M059J (cell line): ENCODE measurements at places on chromosomes 3 and 15.

DNA sequence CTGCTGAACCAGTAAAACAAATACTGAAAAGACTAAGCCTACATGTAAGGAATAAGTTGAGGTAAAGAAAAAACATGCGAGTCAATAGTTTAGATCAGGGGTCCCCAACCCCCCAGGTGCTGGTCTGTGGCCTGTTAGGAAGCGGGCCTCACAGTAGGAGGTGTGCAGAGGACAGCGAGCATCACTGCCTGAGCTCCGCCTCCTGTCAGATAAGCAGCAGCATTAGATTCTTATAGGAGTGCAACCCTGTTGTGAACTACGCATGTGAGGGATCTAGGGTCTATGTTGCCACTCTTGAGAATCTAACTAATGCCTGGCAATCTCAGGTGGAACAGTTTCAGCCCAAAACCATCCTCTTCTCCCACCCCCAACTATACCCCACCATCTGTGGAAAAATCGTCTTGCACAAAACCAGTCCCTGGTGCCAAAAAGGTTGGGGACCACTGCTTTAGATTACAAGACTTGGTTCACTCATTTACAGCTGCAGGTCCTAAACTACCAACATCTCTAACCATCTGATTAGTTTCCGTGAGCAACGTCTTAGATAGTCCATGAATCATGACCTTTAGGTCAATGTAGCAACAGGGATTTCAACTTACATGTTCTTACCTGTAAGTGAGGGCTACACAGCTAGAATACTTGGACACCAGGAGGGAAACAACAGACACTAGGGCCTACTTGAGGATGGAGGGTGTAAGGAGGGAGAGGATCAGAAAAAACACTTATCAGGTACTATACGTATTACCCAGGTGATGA is 66.7 kb downstream of the TRANK1 start:
- DNase-seq: no peak

DNA sequence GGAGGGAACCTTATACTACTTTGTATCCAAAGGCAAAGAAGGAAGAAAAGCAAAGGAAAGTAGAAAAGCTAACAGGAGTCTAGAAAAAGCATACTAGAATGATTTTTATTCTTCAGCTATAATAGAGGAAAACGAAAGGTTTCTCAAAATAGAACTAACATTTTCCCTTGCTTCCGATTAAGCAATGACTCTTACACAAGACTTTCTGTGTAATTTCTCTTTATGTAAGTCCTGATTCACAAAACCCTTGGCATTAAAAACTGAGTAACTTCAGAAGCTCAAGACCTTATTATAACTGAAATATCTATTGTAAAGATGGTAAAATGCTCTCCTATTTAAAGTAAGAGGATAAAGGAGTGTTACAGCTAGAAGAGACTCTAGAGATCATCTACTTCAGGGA is 97.4 kb downstream of the DTWD1 start:
- no peak for DNase-seq

GRCh38 chr15:40493089-40493840 is 22.5 kb downstream of the CHST14 start:
- DNase-seq: peak; percentile 76

GRCh38 chr15:40075298-40076044 is 33.2 kb downstream of the BMF start:
- DNase-seq: peak; percentile 49

GRCh38 chr15:101573951-101574350 is 78.2 kb downstream of the TM2D3 start:
- no peak for DNase-seq

DNA sequence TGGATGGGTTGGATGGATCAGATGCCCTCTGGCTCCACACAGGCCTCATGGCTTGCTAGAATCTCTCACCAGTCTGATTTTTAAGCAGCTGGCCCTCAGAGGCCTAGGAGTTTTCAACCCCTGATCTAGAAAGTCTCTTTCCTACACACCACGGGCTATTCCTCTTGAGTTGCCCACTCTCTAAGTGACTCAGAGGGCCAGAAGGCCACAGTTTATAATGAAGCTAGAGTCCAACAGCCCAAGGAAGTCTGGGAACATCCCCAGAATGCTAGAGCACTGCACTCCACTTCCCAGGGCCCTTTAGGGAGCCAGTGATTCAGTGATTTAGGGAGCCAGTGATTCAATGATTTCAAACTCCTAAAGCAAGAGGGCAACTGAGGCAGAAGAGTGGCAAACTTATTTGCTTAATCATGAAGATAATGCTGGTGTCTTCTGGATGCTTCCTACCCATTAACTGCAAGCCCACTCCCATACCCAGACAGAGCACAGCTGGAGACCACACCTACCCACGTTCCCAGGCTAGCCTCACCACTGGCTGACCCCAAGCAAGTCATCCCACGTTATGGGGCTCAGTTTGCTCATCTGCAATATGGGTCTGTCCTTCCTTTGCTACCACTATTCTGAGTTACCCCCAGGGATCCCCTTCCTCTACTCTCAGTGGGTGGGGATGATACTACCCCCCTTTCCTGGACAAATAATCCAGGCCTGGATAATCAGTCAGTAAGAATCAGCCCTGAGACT is 36.7 kb downstream of the ABTB1 start:
- DNase-seq: peak; percentile 42

- peak; percentile 90 for DNase-seq
Observed at GRCh38 chr3:149448331-149448831, 26.1 kb upstream of the TM4SF4 start.

- no peak for DNase-seq
Observed at GRCh38 chr3:2772803-2773202, 337.4 kb downstream of the IL5RA start.

DNA sequence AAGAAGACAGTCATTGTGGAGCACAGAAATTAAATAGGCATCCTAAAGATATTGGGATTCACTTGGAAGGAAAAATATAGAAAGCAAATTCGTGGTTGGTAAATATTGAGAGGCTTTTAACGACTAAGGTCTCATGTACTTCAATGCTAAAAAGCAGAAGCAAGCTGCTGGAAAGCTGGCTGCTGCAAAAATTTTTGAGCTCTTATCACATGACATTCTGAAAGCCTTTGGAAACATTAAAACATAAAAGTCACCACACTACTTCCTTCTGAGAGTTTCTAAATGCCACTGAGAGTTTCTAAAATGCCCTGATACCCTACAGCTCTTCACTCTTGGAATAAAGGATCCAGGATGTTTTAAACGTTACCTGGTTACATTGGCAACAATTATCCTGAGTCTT is 39.0 kb upstream of the CBLB start:
- no peak for DNase-seq
